ENCODE measurements at places on chromosomes 12 and 14.

DNA sequence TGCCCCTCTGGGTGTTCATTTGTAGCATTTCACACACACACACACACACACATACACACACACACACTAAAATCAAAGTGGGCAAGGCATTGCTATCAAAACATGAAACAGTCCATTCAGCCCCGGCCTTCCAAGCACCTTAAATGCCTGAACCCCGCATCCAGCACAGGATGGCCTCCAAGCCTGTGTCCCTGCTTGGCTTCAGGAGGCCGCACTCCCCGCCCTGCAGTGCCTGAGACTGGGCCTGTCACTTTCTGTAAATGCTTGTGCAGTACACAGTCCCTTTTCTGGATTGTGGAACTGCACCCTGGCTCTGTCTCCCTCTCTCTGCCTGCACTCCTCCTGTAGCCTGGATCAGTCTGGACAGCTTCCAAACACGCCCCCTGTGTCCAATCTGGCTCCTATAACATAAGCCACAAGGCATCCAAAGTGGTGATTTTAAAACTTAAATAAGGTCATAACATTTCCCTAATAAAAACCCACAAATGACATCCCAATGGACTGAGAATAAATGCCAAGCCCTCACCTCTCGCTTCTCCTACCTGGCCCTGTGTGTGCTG is 972.2 kb upstream of the TMEM132C start:
- DNase-seq, result no peak

DNA sequence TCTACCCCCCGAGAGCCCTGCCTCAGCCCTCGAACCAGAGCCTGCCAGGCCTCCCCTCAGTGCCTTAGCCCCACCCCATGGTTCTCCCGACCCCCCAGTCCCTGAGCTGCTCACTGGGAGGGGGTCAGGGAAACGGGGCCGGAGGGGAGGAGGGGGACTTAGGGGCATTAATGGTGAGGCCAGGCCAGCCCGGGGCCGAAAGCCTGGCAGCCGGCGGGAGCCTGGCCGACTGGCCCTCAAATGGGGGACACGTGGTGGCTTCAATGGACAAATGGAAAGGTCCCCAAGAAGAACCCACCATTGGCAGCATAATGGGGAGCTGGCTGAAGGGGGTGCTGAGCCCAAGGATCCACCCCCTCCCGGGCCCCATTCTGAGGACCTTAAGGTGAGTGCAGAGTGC is 5.6 kb downstream of the MBD6 start:
- no peak for DNase-seq

DNA sequence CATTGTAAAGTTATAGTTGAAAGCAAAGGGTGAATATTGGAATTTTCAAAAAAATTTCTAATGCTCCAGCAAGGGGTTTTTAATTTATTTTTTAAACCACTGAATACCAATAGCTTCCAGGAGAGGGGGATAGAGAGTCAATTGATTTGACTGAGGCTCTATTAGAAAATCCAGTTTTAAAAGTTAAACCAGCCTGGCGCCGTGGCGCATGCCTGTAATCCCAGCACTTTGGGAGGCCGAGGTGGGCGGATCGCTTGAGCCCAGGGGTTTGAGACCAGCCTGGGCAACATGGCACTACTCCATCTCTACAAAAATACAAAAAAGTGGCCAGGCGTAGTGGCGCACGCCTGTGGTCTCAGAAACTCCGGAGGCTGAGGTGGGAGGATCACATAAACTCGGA is 150.1 kb downstream of the SLC38A4 start:
- DNase-seq, result peak; percentile 33

- no peak for DNase-seq
Measured at GRCh38 chr12:4449851-4450221, 4.2 kb upstream of the FGF6 start.

GRCh38 chr12:122067966-122068365 is 10.6 kb upstream of the MLXIP start:
- no peak for DNase-seq

DNA sequence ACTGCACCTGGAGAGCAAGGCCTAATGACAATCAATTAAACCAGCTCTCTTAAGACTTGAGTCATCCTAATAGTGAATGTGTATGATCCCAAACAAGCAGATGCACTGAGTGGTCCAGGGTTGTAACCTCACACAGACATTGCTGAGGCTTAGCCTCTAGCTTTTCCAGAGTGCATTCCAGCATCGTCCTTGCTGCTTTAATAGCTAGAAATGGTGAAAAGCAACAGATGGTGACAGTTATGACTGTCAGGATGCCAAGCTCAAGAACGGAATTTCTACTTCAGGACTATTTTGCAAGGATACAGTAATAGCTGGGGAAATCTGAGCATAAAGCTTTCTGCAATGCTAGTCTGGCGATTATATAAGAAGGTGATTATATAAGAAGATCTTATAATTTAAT is 34.6 kb downstream of the PTPRR start:
- DNase-seq, result no peak

- DNase-seq, result no peak
Measured at GRCh38 chr12:102512523-102512922, 32.2 kb upstream of the IGF1 start.

GRCh38 chr14:99518441-99519346 is 37.5 kb downstream of the CCNK start:
- peak; percentile 70 for DNase-seq

DNA sequence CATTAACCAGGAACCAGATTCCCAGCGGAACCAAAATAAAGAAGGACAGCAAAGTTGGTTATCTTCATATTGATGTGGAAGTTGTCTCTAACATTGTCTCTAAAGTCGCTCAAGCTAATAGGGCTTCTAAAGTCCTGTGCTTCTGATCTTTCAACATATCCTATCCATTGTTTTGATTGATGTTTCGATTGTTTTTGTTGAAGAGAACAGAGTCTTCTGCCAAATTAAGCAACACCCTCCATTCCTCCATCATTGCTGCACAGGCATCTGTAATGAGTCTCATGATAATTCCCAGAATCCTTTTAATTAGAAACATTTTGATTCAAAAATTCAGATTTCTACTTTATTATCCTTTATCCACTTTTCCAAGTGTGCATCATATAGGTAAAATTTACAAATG is 71.6 kb upstream of the AVPR1A start:
- DNase-seq, result no peak

DNA sequence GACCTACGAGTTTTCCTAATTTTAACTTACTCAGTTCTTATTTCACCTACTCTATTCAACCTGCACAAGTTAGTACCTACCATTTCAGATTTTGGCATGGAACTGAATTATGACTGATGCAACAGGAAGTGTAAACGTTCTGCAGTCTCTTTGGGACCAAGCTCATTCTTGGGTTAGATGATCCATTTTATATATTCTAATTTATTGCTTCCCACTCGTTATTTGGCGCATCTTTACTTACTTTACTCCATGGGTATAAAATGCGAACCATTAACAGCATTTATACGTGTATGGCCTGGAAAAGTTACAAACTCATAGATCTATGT is 1.0 kb upstream of the EML1 start:
- no peak for DNase-seq

DNA sequence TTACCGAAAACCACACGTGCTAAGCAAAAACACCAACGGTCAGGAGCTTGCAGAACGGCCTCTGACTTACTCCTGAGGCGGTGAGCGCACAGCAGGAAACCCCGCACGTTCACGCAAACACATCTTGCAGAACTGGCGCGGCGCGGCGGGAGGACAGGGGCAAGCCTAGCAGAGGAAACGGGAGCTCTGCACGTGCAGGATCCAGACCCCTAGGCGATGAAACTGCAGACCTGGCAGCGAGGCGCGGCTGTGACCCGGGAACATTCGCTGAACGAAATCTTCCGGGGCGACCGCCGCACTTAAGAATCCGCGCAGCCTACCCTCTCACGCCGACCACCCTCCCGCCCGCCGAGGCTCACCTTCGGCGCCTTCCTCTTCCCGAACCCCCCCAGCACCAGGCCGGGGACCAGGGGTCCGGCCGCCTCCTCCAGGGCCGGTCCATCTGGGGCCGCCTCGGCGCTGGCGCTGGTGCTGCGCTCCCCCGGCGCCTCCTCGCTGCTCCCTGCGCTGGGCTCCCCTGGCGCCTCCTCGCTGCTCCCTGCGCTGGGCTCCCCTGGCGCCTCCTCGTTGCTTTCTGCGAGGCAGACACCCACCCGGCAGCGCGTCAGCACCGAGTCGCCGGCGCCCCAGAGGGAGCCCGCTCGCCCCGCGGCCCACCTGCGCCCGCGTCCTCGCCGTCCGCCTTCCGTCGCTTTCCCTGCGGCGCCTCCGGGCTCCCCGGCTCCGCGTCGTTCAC is 615 bp downstream of the DDX51 start:
- DNase-seq, result no peak

GRCh38 chr12:99704458-99704857 is 56.9 kb downstream of the GARIN6 start:
- DNase-seq, result no peak

- DNase-seq, result no peak
Measured at GRCh38 chr14:104477666-104478380, 101.7 kb upstream of the C14orf180 start.

DNA sequence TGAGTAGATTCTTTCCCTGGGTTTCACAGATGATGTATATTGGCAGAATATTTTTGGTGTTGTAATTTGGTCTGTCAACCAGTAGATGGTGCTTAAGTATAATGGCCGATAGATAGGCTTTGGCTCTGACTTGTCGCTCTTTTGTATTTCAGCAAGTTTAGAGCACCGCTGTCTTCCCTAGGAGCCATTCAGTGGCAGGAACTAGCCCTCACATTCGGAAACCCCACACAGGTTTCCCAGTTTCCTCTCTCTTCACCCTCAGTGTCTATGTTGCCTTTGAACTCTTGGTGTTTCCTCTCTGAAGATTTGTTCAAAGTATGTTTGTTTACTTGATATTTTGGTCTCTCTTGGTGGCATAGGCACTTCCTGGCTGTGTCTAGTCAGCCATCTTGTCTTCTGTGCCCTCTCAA is 102.2 kb downstream of the GPHN start:
- DNase-seq, result no peak

- DNase-seq, result no peak
Measured at GRCh38 chr14:67477926-67478799, 10.4 kb downstream of the TMEM229B start.

DNA sequence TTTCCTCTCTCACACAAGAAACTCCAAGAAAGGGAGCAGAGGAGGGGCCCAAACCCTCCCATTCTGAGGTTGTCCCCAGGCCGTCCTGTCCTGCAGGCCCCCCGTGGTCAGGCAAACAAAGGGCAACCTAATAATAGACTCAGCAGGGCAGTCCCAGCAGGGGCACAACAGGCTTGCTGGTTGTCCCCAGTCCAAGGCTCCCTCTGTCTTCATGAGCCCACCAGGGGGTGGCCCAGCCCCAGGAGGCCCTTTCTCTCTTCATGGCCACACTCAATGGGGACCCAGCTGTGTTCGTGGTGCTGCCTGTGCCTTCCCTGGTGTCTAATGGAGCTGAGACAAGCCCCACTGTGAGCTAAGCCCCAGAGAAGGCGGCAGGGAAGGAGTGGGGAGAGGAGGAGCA is 359.9 kb downstream of the ADGRD1 start:
- DNase-seq, result no peak

- DNase-seq, result no peak
Measured at GRCh38 chr14:59208224-59208814, 19.9 kb downstream of the DAAM1 start.

GRCh38 chr12:19048943-19049342 is 80.6 kb upstream of the PLEKHA5 start:
- DNase-seq, result no peak

DNA sequence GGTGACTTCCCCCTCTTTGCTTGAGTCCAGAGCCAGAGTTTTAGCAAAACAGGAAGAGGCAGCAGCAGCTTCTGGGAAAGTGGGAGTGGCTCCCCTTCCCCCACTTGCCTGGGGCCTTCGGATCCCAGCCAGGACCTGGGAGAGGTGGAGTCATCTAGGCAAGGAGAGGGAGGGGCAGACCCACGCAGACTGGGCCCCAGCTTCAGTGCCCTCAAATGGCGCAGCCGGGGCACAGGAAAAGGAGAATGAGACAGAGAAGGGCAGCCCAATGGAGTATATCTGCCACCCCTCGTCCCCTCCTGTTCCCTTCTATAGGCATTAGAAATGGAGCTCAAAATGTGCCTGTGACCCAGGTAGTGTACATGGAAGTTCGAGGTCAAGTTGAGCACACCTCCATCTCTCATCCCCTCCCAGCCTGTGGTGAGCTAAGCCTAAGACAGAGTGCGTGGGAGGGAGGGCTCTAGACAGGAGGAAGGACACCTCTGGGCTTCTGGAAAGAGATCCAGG is 9.3 kb upstream of the HDAC7 start:
- peak; percentile 60 for DNase-seq

GRCh38 chr12:112682586-112682985 is 109.0 kb upstream of the RPH3A start:
- DNase-seq, result no peak

DNA sequence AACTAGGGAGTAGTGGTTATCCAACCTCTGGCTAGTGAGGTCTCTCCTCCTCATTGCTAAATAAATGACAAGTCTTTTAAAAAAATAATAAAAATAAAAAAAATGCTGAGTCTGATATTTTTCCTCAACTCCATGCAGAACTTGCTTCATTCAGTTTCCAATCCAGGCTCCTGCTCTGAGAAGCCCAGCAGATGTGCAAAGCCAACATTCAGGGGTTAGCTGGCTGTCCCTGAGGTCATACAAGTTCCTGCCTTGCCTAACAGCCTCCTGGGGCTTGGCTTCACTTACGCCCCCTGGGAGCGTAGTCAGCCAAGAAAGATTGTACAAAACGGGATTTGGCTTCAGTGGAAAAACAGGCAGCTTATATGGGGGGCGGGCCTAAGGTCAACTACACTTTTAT is 23.3 kb downstream of the RTRAF start:
- no peak for DNase-seq

GRCh38 chr12:55955800-55956508 is 9.9 kb downstream of the PMEL start:
- peak; percentile 81 for DNase-seq

- DNase-seq, result peak; percentile 79
Measured at GRCh38 chr12:26153421-26154154, 28.8 kb upstream of the BHLHE41 start.

DNA sequence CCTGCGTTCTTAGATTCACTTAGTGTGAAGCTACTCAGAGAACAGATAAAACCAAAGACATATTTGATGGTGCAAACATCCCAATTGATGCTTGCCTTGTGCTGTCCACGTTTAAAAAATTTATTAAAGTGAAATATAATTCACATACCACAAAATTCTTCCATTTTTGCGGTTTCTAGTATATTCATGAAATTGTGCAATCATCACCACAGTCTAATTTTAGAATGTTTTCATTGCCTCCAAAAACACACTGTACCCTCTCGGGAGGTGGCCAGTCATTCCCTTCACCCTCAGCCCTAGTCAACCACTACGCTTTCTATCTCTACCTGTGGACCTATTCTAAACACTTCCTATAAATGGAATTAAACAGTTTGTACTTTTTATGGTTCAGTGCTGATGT is 1109.2 kb downstream of the FLRT2 start:
- DNase-seq, result no peak

GRCh38 chr14:52241087-52241793 is 26.3 kb upstream of the PTGDR start:
- DNase-seq, result no peak

All from A549 (cell line).